ACHN (cell line): ENCODE measurements at places on chromosomes 11 and 22.

DNA sequence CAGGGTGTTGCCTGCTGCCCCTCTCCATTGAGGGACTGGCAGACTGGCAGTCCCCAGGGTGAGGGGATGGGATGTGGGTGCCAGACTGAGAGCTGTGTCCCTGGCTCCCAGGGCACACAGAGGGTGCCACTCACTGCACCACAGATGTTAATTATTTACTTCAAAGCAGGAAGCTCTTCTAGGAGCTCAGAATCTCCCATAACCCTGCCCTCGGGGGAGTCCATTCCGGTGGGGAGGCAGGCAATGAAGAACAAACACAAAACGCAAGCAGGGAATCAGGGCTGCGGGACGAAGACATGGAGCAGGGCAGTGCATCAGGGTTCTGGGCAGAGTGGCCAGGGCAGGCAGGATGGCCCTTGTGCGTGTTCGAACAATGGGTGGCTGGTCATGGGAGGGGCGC is 24.4 kb upstream of the FLRT1 start:
- no peak for DNase-seq

- peak; percentile 42 for DNase-seq
Observed at GRCh38 chr11:91248199-91248807, 976.3 kb upstream of the FAT3 start.

- DNase-seq: no peak
Observed at GRCh38 chr11:62402226-62402959, 16.4 kb upstream of the SCGB1A1 start.

- no peak for DNase-seq
Observed at GRCh38 chr11:30573951-30574350, 12.2 kb downstream of the MPPED2 start.

DNA sequence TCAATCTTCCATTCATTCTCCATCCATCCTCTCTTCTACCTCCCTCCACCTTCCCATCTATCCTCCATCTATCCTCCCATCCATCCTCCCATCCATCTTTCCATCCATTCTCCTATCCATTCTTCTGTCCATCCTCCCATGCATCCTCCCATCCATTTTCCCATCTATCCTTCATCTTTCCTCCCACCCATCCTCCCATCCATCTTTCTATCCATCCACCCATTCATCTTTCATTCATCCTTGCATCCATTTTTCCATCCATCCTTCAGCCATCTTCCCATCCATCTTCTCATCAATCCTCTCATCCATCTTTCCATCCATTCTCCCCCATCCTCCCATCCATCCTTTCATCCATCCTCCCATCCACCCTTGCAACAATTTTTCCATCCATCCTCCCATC is 27.5 kb downstream of the IGLL1 start:
- DNase-seq: no peak

- no peak for DNase-seq
Observed at GRCh38 chr11:75934851-75935250, 119.8 kb downstream of the UVRAG start.

- no peak for DNase-seq
Observed at GRCh38 chr22:32746732-32747131, 54.8 kb upstream of the TIMP3 start.

GRCh38 chr22:47672526-47672925 is 910.1 kb downstream of the TBC1D22A start:
- DNase-seq: no peak

DNA sequence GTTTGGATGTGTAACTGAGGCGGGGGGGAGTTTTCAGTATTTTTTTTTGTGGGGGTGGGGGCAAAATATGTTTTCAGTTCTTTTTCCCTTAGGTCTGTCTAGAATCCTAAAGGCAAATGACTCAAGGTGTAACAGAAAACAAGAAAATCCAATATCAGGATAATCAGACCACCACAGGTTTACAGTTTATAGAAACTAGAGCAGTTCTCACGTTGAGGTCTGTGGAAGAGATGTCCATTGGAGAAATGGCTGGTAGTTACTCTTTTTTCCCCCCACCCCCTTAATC is 2.3 kb downstream of the MALAT1 start:
- DNase-seq: no peak

DNA sequence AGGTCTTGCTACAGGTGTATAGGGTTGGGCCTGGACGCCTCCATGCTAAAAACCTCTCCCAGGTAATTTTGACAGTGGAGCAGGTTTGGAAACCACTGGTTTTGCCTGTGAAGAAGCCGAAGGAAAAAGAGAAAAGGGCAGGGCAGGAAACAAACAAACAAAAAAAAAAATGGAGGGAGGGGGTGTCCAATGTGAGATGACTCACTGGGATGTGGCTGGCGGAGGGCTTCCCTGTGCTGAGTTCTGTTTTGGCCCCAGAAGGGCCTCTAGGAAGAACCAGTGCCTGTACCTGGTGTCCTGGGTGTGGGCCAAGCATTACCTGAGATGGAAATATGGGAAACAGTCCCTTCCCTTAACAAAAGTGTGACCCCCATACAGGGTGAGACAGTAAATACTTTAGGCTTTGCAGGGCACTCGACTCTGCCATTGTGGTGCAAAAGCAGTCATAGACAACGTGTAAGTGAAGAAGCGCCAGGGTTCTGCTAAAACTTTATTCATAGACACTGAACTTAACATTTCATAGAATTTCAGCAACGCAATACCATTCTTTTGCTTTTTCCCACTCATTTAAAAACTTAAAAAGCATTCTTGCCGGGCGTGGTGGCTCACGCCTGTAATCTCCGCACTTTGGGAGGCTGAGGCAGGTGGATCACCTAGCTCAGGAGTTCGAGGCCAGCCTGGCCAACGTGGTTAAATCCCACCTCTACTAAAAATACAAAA is 9.5 kb upstream of the DGKZ start:
- no peak for DNase-seq

DNA sequence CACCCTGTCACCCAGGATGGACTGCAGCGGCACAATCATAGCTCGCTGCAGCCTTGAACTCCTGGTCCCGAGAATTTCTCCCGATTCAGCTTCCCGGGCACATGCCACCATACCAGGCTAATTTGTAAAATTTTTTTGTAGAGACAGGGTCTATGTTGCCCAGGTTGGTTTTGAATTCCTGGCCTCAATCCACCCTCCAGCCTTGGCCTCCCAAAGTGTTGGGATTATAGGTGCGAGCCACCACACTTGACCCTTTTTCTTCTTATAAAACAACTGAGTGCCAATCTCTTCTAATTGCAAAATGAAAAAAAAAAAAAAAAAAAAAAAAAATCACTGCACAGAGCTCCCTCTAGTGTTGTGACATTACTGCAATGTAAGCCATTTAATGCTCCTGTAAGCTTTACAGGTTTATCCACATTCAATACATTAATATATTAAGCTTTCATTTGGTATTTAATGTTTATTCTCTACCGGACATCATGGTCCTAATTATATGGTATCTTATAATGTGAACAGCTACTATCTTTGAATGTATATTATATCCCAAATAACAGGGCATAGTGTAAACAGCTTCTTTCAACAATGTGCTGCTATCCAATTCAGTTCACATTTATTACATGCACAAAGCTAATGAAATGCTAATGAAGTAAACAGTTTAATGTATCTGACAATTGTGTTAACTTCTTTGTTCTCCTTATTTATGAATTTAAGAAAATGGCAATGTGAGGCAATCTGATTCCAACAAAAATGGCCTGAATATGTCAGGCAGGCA is 44.6 kb downstream of the COPB1 start:
- DNase-seq: peak; percentile 25

- no peak for DNase-seq
Observed at GRCh38 chr11:123525511-123525918, 95.4 kb downstream of the GRAMD1B start.

DNA sequence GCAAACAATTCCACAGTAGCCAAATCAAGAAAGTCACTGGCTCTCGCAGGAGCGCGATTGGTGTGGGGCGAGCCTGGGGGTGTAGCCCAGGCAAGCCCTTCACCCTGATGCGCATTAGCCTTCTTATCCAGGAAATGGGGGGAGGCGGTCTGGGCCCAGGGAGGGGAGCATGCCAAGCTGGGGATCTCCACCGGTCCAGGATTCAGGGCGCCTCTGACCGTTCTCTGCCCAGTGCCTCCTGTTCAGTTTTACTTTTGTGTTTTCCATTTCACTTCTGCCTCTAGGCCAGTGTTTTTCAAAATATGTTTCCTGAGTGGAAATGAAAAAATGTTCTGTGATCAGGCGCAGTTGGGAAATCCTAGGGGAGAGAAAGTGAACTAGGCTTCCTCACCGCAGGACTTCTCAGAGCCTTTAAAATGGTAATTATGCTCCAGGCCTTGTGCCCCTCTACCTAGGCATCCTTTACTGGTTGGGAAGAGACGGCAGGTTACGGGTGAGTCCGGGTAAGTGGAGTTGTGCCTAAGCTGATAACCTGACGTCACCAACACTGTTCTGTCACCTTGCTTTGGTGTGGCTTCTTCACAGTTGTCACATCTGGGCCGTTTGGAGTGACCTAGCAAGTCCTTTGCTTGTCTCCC is 18.4 kb downstream of the LRP5 start:
- DNase-seq: no peak

- DNase-seq: no peak
Observed at GRCh38 chr11:82901922-82902485, 468 bp downstream of the DDIAS start.

DNA sequence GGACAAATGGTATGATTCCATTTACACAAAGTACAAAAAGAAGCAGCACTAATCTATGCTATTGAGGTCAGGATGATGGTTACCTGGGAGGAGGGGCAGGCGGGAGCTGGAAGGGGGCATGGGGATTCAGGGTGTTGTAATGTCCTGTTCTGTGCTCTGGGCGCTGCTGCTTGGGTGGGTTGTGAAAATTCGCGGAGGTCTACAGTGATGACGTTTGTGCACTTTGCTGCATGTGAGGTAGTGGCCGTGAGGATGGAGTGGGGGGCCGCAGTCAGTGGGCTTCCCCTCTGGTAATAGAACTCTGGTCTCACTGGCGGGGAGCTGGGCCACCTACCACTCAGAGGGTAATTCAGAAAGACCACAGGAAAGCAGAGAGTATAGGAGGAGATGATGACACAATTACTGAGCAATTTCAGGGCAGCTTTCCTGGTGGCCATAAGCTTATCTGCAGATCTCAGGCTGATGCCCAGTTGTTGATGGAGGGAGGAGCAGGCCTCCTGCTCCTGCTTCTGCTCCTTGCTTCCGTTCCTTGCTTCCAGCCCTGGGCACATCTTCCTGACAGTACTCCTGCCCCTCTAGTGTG is 121.5 kb downstream of the CEP164 start:
- no peak for DNase-seq

DNA sequence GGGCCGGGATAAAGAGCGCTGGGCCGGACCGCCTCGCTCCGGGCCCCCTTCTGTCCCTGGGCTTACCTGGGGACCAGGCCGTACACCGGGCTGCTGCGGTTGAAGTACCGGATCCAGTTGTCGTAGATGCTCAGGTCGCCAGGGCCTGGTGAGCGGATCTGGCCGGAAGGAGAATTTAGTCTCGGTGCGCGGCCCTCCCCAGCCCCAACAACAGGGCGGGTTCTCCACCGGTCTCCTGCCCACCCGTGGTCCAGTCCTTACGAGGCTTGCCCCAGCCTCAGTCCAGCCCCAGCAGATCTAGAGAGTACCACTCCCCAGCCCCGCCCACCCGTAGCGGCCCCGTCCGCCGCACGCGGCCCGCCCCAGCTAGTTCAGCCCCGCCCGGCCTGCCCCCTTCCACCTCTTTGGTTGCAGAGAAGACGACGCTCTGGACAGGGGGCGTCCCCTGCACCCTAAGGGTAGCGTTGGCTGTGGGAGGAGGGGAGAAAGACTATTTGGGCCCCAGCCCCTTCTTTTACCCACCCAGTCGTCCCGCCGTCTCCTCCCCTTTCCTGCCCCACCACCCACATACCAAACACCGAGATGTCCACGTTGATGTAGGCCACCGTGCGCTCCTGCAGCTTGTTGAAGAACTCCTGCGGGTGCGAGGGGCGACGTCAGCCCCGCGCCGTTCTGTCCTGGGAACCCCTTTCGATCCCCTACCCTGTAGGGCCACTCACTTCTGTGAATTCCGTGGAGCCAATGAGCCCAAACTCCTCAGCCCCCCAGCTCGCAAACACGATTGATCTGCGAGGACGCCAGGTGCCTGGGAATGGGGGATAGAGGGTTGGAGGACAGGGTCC is 6.8 kb downstream of the SAC3D1 start:
- DNase-seq: no peak

GRCh38 chr11:36376009-36376887 is 80.2 kb downstream of the PRR5L start:
- peak; percentile 49 for DNase-seq

DNA sequence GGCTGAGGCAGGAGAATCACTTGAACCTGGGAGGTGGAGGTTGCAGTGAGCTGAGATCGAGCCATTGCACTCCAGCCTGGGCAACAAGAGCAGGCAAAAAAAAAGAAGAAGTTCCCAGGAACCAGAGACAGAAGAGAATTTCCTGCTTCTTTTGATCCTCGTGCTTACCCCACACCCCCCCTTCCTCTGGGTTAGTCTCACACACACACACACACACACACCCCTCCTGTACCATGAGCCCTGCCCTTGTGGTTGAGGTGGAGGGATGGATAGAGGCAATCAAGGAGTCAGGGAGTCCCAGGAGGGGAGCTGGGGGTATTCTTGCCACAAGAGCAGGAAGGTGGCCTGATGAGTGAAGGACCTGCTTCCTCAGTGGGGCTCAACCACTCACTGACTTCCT is 4.1 kb upstream of the UBE2L6 start:
- DNase-seq: no peak

DNA sequence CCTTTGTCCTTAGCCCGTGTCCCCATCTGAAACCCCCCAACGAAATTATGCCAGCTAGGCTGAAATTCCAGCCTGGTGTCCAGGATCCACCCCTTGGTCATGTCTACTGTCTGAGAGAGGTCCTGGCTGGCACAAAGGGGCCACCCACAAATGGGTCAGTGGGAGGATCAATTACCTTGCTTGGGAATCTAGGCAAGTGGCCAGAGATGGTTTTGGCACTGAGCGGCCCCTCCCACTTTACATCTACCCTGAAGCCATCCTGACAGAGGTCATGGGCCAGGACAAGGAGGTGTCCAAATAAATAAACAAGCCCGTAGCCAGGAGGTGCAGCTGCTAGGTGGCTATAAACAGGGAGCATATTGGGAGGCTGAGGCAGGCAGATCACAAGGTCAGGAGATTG is 311.5 kb downstream of the MN1 start:
- DNase-seq: no peak

GRCh38 chr22:23115825-23116494 is 25.8 kb downstream of the RSPH14 start:
- no peak for DNase-seq

GRCh38 chr11:102546923-102547471 is 16.4 kb upstream of the MMP7 start:
- DNase-seq: no peak

GRCh38 chr11:77602381-77603088 is 12.8 kb downstream of the AQP11 start:
- DNase-seq: peak; percentile 80

GRCh38 chr11:133811850-133812685 is 33.2 kb downstream of the SPATA19 start:
- no peak for DNase-seq

DNA sequence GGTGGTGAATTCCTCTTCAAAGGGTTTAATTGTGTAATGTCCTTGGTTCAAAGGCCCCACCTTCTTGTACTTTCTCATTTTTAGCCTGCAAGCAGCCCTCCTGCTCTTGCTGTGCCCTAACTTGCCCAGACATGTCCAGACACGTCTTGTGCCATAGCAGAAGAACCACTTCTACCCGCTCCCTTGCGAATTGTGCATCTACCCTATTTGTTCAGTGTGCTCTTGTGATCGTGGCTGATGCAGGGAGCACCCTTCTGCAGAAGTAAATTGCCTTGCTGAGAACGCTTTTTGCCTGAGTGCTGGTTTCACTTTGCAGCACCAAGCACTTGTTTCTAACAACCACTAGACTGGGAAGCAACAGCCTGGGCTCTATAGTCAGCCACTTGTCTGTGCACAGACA is 249.4 kb downstream of the SBF2 start:
- peak; percentile 19 for DNase-seq

- DNase-seq: no peak
Observed at GRCh38 chr11:76051937-76052336, 154.4 kb downstream of the WNT11 start.
